ENCODE measurements at places on chromosomes 13 and 19.

GRCh38 chr13:46179491-46179908 lies 2.5 kb downstream of the LCP1 start:
- DNase-seq = no peak

DNA sequence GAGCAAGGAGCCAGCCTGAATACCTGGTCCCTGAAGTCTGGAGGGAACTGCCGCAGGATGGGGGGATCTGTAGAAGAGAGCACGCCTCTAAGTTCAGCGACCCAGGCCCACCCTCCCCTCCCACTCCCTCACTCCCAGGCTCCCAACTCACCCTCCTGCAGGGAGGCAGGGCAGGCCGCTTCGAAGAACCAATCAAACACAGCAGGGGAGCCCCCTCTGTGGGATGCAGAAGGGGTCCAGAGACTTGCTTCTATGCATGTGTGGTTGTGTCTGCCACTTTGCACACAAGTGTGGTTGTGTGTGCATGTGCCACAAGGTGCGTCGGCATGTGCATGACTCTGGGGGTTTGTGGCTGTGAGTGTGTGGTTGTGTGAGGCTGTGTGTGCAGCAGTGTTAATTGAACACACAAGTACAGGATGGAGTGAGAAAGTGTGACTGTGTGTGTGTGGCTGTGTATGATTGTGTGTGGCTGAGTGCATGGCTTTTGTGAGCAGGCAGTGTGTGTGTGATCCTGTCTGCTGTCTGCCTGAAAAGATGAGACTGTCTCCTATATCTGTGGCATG lies 1.7 kb downstream of the DENND1C start:
- no peak for DNase-seq

DNA sequence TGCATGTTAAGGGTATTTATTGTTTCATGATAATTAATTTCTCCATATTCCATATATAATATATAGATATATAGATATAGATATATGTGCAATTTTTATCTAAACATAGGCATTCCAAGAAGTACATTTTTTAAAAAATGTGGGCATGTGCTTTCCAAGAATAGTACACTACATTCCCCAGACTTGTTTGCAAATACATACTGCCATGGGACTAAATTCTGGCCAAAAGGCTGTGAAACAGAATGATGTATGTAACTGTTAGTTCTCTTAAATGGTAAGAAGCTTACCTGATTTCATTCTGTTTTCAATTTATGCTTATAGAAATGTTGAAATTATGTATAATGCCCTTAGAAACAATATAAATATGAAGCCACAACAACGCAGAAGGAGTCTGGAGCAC lies 503.2 kb upstream of the SPRY2 start:
- no peak for DNase-seq

DNA sequence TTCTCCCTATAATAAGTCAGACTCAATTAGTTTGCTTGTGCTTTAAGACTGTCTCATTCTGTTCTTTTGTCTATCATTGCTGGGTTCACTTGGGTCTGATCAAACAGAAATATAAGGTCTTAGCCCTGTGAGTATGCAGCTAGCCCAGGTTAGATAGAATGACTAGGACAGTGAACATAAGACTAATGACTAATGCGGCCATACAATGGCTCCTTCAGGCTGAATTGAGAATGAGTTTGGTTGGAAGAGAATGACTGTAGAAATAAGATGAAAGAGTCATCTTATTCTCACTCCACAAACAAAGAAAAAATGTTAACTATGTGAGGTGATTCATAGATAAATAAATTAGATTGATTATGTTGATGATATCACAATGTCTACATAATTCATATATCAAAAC lies 50.1 kb upstream of the OBI1 start:
- DNase-seq = no peak

GRCh38 chr13:80342471-80343371 lies 1.8 kb upstream of the SPRY2 start:
- peak; percentile 56 for DNase-seq
